ENCODE measurements at places on chromosomes 3 and 15.
A peak's percentile ranks its signal among the peaks of the same experiment; 100 is the strongest.

GRCh38 chr3:38325256-38325655 is 21.3 kb upstream of the XYLB start:
- no peak for DNase-seq

DNA sequence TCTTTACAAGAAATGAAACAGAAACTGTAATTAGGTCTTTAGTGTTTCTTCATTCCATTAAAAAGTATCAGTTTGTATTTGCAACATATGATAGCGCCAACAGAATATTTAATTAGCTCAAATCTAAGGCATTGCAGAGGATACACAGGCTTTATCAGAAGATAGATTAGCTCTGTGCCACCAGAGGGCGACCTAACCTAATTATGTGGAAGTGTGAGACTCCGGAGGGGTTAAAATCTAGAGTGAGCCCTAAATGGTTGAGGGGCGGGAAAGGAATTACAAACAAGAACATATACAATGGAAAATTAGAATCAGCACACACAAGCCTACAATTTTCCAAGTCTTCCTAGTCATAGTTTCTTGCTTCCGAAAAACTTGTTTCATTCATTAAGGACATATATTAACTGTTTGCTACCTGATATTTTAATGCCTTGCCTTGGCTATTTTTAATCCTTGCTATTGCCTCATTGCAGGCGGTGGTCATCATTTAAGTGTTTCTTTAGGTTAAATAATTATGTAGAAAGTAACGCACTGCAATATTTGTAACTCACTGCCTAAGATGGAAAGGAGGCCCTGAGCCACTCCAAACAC is 18.0 kb upstream of the RYR3 start:
- peak; percentile 40 for DNase-seq

DNA sequence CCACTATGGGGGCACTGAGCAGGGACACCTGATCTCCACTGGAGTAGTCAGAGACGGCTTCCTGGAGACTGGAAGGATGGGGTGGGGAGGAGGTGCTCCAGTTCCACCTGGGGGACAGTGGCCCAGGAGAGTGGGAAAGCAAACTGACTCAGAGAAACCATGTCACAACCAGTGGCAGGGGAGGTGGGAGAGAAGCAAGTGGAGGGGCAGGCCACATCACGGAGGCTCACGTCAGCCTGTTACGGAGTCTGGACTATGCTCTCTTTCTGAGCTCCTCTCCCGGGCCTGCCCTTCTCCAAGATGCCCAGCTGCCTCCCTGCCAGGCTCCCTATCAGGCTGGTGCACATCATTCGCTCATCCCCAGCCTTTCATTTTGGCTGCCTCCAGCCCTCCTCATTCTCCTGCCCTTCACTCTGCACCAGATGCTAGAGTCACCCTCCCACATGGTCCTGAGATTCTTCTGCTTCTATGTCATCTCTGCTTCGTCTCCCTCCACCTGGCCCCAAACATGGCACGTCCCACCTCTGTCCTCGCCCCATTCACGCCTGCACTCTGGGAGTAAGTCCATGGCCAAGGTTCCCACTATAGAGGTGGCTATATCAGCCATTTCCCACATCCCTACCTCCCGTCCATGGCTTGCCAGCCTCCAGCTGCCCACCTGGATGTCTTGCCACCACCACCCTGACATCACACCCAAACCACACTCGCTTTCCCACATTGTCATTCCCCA is 100.3 kb downstream of the ADCY5 start:
- no peak for DNase-seq

GRCh38 chr3:64815789-64816188 is 128.0 kb upstream of the ADAMTS9 start:
- DNase-seq: no peak

DNA sequence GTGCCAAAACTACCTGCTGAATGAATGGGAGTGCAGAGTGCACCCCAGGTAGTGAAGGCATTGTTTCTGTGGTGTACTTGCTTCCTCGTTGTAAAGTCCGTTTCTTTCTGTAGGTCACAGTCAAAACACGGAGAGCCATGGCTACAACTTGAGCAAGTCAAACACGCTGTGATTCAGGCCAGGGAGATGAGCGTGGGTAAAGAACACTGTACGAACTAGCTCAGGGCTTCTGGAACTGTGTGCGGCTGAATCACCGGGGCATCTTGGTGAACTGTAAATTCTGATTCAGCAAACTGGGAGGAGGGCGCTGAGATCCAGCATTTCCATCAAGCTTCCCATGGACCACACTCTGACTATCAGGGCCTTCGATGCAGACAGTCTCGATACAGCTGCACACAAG is 5.0 kb upstream of the TNK2 start:
- DNase-seq: no peak

GRCh38 chr3:52792413-52792812 is 2.2 kb upstream of the ITIH3 start:
- DNase-seq: no peak

DNA sequence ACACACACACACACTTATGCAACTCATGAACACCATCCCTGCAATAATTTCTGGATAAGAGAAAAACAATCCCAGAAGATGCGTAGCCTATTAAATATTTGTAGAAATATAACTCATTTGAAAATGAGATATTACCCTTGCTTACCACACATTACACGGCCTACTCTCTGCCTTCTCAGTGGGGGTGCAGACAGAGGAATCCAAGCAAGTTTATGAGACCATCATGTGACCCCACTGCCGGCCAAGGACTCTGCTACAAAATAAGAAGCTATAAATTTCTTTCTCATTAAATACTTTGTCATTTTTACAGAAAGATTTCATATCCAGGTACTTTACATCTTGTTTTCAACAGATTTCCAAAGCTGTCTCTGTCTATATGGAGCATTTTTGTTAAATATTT is 286.3 kb downstream of the ZNF385D start:
- no peak for DNase-seq

GRCh38 chr15:88637841-88638625 is 783 bp upstream of the ISG20 start:
- DNase-seq: no peak

GRCh38 chr3:186124592-186124991 is 15.7 kb upstream of the ETV5 start:
- no peak for DNase-seq

DNA sequence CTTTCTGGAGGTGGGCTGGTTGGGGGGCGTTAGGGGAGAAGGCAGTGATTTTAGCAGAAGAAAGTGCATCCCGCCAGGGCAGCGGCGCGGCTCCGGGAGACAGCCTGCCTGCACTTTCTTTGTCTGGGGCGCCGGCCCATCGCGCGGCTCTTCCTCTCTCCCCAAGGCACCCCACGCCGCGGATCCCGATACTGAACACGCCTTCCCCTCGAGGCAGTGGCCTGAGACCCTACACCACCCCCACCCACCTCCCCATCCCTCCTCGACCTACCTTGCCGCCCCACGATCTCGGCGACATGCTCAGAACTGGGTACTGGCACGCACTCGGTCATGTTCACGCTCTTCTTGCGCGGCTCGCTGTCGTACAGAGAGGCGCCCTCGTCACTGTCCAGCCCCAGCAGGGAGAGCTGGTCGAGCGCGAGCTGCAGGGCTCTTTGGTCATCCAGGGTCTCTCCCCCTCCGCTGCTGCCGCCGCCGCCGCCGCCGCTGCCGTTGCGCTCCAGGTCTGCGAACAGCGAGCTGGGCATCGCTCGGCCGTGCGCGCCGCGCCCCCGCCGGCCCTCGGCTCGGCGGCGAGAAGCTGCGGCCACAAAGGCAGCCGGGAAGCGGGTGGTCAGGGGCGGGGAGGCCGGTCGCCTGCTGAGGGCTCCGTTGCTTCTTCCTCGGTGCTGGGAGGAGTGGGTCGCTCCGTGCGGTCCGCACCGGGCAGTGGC is 483 bp downstream of the MEX3B start:
- DNase-seq: peak; percentile 55
